ENCODE measurements at places on chromosomes 12 and 14.

- peak; percentile 58 for DNase-seq
Observed at GRCh38 chr14:91415794-91416743, 1.6 kb downstream of the CCDC88C start.

DNA sequence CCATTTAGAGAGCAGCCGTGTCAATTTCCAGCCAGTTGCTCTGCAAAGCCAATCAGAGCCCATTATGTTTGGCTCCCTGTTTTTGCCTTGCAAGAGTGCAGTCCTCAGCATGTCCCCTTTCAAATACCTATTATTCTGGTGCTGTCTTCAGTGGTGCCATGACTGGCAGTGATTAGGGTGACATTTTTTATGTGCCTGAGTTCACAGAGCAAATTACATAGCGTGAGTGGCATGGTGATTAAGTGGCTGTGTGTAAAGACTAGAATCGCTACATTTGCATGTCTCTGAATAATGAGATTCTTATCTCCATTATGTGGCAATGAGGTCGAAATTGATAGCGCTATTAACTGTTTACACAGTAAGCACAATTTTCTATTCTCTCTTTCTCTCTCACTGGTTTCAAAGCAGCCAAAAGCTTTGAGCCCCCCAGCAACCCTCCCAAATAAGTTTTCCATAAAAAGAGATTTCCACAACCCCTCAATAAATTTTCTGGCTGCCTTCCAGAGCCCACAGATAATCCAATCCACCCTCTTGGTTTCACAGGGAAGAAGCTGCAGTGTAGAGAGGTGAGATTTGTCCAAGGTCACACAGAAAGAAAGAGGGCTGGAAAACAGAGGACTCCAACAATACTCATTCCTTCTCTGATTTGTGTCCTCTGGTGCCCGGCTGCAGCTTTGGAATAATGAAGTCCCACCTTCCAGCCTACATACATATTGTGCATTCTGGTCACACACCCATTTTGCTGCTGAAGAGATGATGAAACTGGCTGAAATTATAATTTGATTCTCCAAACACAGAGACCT, 58.8 kb upstream of the NUDT4 start:
- DNase-seq = no peak

DNA sequence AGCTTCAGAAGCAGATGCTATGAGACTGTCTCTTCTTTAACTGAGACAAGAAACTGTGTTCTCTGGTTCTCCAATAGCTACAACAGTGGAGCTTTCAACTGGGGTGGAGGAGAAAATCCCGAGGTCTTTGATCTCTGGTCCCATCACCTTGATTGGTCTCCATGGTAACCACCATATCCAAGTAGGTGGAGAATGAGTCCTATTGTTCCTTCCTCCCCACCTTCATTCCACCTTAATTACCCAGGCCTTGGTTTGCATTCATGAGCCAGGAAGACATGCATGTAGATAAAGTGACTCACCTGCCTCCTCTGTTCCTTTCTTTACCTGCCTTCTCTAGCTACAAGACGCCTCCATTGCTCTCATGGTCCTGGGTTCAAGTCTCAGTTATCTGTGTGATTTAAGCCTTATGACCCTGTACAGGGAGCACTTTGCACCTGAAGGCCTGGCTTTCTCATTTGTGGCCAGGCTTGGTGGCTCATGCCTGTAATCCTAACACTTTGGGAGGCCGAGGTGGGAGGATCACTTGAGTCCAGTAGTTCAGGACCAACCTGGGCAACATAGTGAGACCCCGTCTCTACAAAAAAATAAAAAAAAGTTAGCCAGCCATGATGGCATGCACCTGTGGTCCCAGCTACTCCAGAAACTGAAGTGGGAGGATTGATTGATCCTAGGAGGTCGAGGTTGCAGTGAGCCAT, 157.7 kb upstream of the TBX3 start:
- no peak for DNase-seq

- no peak for DNase-seq
Observed at GRCh38 chr12:130236446-130236845, 74.2 kb downstream of the FZD10 start.

- DNase-seq = no peak
Observed at GRCh38 chr12:4228122-4228580, 45.4 kb upstream of the CCND2 start.

DNA sequence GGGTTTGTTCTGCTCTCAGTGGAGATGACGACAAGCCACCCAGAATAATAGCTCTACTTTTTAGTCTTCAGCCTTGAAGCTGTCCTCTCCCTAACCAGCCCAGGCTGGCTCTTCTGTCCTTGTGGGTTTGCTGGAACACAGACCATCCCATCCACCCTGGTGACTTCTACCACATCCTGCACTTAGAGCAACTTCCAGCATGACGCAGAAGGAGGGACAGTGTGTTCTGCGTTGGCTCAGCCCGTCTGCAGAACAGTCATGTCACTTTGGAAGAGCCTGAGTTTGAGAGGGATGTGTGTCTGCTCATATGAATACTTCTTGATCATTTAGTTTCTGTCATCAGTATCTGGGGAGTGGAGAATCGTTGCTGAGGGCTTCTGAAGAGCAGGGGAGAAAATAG, 198.0 kb downstream of the CACNA1C start:
- DNase-seq = no peak

- no peak for DNase-seq
Observed at GRCh38 chr12:602700-603068, 60.6 kb downstream of the NINJ2 start.

Data from naive thymus-derived CD8-positive, alpha-beta T cell (primary cell).